Iris pigment epithelial cell (primary cell): ENCODE measurements at places on chromosomes 16 and 17.

GRCh38 chr16:83393196-83393981 is 414.4 kb upstream of the HSBP1 start:
- DNase-seq = peak; percentile 30

DNA sequence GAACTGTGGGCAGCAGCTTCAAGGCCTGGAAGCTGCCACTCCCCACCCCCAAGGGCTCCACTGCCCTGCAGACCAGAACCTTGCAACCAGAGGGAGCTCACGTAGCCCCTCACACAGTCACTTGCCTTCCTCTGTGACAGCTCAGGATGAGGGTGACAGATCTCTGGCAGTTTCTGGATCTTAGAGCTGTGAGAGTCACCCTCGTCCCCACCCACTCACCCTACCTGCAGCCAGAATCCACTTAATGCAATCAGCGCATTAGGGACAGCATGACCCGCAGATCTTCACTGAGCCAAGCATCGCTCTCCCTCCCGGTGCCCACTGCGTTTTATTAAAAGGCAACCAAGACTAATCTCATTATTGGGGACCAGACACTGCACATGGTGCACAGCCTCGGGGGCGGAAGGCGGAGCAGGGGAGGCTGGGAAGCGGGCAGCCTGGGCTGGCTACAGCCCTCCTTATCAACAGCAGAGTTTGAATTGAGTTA is 3.5 kb downstream of the CYB561 start:
- DNase-seq = no peak

DNA sequence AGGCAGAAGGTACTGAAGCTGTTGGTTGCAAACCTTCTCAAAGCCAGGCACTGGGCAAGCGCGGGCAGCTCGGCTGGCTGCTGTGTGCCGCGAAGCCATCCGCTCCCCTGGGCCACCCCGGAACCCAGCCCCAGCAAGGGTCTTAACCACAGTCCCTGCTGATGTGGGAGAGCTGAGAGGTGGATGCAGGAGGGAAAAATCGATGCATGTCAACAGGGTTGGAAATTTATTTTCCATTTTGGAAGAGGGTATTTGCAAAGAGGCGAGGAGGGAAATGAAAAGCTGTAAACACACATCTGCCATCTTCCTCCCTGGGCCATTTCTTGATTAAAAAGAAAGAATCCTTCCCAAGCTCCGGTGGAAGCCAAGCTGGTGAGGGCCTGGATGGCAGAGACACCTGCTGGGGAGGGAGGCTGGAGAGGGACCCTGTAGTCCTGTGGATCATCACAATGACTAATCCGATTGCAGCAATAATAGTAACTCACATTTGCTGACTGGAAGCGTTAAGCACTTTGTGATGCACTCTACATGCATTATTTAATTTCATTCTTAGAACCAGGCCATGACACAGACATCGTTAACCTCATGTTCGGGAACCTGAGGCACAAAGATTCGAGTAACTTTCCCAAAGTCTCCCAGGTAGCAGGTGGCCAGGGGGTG is 13.9 kb upstream of the TBX2 start:
- DNase-seq = no peak

GRCh38 chr17:51374209-51374608 is 113.9 kb downstream of the UTP18 start:
- DNase-seq = no peak

DNA sequence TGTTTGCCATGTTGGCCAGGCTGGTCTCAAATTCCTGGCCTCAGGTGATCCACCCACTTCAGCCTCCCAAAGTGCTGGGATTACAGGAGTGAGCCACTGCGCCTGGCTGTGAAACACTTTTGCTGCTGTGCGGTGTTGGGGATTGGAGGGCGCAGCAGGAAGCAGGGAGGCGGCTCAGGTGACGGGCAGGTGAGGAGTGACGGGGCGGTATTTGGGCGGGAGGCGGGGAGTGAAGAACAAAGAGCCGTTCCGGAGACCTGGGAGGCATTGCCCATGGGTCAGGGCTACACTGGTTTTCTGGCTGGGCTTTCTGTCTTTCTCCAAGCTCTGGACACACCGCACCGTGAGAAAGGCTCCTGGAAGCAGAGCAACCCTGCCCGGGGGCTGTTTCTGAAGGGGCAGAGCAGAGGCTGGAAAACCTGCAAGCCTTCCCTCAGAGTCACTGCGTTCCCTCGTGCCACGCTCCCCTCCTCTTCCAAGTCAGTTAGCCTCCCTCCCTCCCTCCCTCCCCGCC is 22.1 kb downstream of the CRISPLD2 start:
- DNase-seq = no peak

DNA sequence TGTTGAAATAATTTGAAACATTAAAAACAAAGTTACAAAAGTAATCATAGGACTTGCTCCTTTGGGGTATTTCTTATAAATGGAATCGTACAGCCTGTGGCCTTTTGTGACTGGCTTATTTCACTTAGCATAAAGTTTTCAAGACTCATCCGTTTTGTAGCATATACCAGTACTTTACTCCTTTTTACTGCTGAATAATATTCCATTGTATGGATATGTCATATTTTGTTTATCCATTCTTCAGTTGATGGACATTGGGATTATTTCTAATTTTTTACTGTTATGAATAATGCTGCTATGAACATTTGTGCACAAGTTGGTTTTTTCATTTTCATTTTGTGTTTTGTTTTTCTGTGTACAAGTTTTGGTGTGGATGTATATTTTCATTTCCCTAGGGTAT is 30.0 kb upstream of the RHBDL3 start:
- no peak for DNase-seq

DNA sequence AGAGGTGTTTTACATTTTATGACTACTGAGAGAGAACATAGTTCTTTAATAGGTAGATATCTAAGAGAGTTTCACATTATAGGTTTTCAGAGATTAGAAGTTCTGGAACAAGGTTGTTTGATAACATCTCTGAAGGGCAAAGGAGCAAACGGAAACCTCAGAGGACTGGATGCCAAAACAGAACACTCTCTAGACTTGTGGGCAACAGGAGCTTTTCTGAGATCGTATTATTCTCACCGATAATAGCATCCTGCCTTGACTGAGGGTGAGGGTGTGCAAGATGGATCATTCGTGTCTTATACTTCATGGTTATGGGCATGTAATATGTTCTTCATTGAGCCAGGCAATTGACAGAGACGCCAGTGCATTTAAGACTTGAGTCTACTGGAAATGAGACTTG is 234.8 kb downstream of the IRX3 start:
- DNase-seq = no peak
